Vagina (tissue), 2 donors: ENCODE measurements at places on chromosomes 3 and 15. TPM values are rescaled to one million over a fixed set of nuclear protein-coding genes. Genes with fewer than 3 reads are reported as not detected.

DNA sequence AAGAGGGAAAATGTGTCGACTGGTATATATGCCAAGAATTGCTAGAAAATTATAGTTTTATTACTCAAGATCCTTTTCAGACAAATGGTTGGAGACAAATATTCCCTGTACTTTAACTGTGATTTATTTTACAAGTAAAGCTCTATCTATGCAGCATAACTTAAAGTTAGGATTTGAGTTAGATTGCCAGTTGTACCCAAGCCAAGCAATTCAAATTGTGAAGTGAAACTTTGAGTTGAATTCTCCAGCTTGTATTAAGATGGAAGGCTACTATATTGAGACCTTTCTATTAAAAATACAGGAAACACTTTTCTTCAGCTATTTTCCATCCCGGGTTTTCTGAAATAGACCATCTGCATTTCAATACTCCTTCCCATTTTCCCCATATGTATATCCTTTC lies 333.1 kb upstream of the RBMS3 start:
- no peak for DNase-seq

- DNase-seq: no peak
Measured at GRCh38 chr3:135138776-135139175, 343.7 kb downstream of the EPHB1 start.

DNA sequence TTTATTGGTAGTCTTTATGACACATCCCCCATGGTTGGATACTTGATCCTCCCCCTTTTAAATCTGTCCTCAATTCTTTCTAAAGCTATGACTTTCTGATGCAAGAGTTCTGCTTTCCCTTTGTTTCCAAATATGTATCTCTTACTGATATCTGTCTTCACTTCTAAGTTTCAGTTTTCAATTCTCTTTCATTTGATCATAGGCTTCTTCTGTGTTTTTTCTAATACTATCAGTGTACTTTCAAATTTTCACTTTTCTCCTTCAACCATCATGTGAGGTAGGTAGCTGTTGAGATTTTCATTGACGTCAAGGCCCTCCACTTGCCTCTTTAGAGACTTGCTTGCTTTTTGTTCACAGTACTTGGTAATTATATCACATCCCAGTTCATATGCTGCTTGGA lies 436.5 kb downstream of the CNTN4 start:
- no peak for DNase-seq

GRCh38 chr3:42194943-42195510 lies 71.0 kb downstream of the CCK start:
- no peak for DNase-seq

DNA sequence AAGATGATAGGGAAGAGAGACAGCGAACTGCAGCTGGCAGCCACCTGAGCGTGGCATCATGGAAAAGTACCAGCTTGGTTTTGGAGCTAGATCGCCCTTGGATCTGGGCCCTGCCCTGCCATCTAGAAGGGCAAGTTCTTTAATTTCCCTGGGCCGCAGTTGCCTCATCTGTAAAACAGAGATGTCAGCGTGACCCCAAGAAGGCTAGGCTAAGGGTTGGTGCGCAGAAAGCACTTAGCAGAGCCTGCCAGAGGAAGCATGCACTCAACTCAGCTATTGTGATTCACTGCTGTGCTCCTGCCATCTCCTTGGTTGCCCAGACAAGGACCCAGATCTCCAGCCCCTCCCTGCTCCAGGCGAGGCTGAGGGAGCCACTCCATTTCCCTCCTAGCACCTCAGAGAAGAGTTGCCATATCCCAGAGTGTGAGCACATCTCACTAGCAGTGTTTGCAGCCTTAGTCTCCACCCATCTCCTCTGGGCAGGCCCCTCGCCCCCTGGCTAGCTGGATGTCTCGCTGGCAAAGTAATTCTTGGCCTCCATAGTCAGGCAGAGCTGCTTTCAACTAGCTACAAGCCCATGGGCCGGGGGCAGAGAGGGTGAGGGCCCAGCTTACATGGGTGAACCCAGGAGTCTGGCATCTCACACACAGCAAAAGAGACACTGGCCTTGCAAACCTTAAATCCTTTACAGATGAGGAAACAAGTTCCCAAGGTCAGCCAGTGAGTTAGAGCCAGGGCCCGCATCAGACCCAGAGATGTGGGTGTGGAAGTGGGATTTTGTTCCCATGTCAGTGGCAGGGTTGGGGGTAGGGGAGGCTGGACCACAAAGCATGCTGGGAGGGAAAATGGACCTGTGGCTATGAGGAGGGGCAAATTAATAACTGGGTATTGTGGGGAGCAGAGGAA lies 280.7 kb upstream of the TLE3 start:
- DNase-seq: peak; percentile 89

DNA sequence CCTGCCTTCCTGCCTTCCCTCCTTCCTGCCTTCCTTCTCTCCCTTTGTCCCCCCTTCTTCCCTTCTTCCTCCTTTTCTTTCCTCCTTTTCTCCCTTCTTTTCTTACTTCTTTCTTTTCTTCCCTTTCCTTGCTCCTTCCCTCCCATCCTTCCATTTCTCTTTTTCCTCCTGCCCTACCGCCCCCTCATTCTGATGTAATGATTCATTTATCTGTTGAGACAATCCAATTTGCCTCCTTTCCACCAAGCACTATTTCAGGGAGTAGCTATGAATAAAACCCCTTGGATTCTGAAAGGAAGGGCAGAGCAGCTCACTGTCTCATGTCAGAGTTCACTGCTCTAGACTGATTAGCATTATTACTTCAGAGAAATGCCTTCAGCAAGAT lies 462.6 kb downstream of the PDCD6IP start:
- DNase-seq: no peak

GRCh38 chr3:184409331-184409926 lies 29.6 kb downstream of the CHRD start:
- DNase-seq: no peak

- DNase-seq: no peak
Measured at GRCh38 chr15:31024979-31025378, 33.6 kb upstream of the MTMR10 start.

DNA sequence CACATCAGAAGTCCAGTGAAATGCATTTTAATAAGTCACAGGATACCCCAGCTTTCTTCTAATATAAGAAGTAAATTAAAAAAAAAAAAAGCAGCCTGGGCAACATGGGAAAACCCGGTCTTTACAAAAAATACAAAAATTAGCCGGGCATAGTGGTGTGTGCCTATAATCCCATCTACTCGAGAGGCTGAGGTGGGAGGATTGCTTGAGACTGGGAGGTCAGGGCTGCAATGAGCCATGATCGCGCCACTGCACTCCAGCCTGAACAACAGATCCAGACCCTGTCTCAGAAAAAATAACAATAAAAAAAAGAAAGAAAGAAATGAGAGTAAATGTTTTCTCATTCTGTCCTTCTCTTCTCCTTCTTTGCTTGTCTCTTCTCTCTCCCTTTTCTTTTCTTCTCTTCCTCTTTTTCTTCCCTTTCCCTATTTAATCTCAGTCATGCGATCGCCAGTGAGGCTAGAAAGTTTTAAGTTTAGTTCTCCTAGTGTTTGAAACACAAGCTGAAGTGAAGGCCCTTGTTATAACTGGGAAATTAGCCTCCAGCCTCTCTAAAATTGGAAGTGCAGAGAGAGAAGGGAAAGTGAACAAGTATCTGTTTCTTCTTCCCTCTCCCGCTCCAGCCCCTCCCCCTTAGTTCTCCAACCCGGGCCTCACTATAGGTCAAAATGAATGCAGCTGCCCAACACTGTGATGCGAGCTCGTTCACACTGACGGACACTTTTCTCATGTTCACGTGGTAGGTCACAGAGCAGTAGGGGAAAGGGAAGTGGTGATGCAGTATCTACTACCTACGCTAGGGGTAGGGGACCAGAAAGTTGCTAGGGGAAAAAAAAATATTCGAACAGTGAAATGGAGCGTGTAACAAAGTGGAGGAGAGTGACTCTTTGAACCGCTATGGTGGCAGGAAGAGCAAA lies 23.5 kb upstream of the TSC22D2 start:
- no peak for DNase-seq

DNA sequence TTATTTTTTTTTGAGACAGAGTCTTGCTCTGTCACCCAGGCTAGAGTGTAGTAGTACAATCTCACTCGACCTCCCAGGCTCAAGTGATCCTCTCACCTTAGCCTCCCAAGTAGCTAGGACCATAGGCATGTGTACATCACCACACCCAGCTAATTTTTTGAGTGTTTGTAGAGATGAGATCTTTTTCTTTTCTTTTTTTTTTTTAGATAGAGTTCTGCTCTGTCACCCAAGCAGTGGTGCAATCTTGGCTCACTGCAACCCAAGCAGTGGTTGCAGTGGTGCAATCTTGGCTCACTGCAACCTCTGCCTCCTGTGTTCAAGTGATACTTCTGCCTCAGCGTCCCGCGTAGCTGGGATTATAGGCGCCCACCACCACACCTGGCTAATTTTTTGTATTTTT lies 5.2 kb downstream of the CEP97 start:
- no peak for DNase-seq

DNA sequence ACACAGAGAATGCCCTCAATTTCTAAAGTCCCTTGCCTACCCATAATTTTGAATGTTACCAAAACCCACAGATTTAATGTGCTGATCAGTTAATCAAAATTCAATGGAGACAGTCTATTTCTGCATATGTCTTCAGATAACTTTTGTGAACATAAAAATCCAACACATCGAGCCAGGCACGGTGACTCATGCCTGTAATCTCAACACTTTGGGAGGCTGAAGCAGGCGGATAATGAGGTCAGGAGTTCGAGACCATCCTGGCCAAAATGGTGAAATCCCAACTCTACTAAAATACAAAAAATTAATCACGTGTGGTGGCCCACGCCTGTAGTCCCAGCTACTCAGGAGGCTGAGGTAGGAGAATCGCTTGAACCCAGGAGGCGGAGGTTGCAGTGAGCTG lies 49.3 kb downstream of the PEAK1 start:
- no peak for DNase-seq

- no peak for DNase-seq
Measured at GRCh38 chr3:175007306-175007705, 148.2 kb downstream of the NAALADL2 start.

- no peak for DNase-seq
Measured at GRCh38 chr3:182308328-182308727, 485.0 kb upstream of the ATP11B start.

- no peak for DNase-seq
Measured at GRCh38 chr15:86550075-86550474, 470.4 kb downstream of the AGBL1 start.

- DNase-seq: no peak
Measured at GRCh38 chr15:40441565-40442531, 1.1 kb downstream of the BAHD1 start.

- no peak for DNase-seq
Measured at GRCh38 chr3:151625086-151625485, 108.6 kb upstream of the AADACL2 start.

- no peak for DNase-seq
Measured at GRCh38 chr15:36755341-36756000, 176.0 kb downstream of the CDIN1 start.

DNA sequence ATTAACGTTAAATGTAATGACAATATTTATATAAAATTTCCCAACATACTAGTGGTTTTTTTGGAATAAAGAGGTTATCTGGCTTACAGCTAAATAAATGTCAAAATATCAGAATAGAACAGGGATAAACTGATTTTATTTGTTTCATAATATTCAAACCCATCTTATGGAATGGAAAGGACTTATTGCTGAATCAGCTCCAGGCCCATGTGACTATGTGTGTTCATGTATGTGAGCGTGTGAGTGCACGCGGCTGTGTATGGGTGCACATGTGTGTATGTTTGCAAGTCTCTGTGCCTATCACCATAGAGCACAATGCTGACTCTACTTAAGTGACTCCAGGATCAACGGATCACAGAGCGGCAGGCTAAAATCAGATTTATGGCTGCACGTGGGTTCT lies 392.3 kb upstream of the GRM7 start:
- no peak for DNase-seq

GRCh38 chr3:197050511-197050910 lies 20.9 kb upstream of the MELTF start:
- no peak for DNase-seq

- no peak for DNase-seq
Measured at GRCh38 chr3:66177026-66177425, 43.8 kb upstream of the SLC25A26 start.

GRCh38 chr3:134802428-134803050 lies 7.5 kb downstream of the EPHB1 start:
- DNase-seq: peak; percentile 34

- no peak for DNase-seq
Measured at GRCh38 chr15:72155635-72156616, 37.7 kb downstream of the SENP8 start.

CELF6 gene
- 7.1 TPM for total RNA-seq

UBAP1L gene
- total RNA-seq: 5.4 TPM

SEC62 gene
- total RNA-seq: 38.1 TPM

GHSR gene
- not detected for total RNA-seq

ACTR8 gene
- total RNA-seq: 18.4 TPM

RPUSD2 gene
- total RNA-seq: 12.8 TPM

MRAS gene
- 26.8 TPM for total RNA-seq

CACNA2D3 gene
- 17.2 TPM for total RNA-seq

GPR62 gene
- total RNA-seq: not detected

CCR2 gene
- total RNA-seq: 1.2 TPM

PATL2 gene
- not detected for total RNA-seq

GP5 gene
- total RNA-seq: not detected

GRK7 gene
- 0.98 TPM for total RNA-seq
